Large intestine (tissue), 12 donors: ENCODE measurements at places on chromosomes 6 and 20. TPM values are rescaled to one million over a fixed set of nuclear protein-coding genes. Genes with fewer than 3 reads are reported as not detected.

DNA sequence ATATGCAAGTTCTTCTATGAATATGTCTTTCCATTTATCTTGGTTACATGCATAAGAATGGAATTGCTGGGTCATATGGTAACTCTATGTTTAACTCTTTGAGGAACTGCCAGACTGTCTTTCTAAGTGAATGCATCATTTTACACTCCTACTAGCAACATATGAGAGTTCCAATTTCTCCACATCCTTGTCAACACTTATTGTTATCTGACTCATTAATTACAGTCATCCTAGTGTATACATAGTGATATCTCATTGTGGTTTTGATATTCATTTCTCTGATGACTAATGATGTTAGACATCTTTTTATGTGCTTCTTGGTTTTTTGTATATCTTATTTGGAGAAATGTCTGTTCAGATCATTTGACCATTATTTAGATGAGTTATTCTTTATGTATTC is 96.7 kb upstream of the LAMP5 start:
- H3K27me3 ChIP-seq: no peaks in the 10 kb centered on the region
- H3K4me3 ChIP-seq: no peak overlapping the region
- DNase-seq: no peak
- H3K4me1 ChIP-seq: no peaks in the 10 kb centered on the region
- no peak overlapping the region for H3K27ac ChIP-seq

The RNF182 gene
- polyA plus RNA-seq: 1.6 TPM

The TMEM170B gene
- 4.7 TPM for polyA plus RNA-seq

The COMMD7 gene
- polyA plus RNA-seq: 40.1 TPM

The B3GAT2 gene
- polyA plus RNA-seq: 2.4 TPM

The THBS2 gene
- 10.7 TPM for polyA plus RNA-seq

GRCh38 chr6:110055387-110055735 is 77.2 kb downstream of the GPR6 start:
- DNase-seq: no peak
- H3K27me3 ChIP-seq: peaks cover 1% of the 10 kb centered on the region
- H3K4me1 ChIP-seq: no peaks in the 10 kb centered on the region
- no peak overlapping the region for H3K4me3 ChIP-seq
- no peak overlapping the region for H3K27ac ChIP-seq

The DEFB124 gene
- 0.21 TPM for polyA plus RNA-seq

The BHLHE23 gene
- not detected for polyA plus RNA-seq

DNA sequence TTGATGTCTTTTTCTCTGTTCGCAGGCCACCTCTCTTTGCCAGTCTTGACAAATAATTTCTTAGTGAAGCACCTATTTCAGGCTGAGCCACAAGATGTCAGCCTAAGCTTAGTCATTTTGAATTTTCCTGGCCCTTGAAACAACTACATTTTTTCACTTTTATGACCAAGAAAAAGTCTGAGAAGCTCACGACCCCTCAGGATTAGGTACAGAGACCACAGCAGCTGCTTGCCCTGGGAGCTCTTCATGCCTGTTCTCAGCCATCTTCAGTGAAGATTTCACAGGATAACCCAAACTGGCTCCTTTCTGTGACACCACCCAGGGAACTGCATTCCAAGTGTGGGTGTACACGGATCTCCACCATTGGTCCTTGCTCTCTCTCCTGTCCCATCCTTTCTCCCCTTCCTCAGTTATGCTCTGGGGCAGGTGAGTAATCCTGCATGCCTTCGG is 38.4 kb upstream of the SPTLC3 start:
- DNase-seq: peak; percentile 50
- H3K36me3 ChIP-seq: no peaks in the 10 kb centered on the region
- no peaks in the 10 kb centered on the region for H3K27me3 ChIP-seq
- H3K4me3 ChIP-seq: no peak overlapping the region
- no peaks in the 10 kb centered on the region for H3K4me1 ChIP-seq

DNA sequence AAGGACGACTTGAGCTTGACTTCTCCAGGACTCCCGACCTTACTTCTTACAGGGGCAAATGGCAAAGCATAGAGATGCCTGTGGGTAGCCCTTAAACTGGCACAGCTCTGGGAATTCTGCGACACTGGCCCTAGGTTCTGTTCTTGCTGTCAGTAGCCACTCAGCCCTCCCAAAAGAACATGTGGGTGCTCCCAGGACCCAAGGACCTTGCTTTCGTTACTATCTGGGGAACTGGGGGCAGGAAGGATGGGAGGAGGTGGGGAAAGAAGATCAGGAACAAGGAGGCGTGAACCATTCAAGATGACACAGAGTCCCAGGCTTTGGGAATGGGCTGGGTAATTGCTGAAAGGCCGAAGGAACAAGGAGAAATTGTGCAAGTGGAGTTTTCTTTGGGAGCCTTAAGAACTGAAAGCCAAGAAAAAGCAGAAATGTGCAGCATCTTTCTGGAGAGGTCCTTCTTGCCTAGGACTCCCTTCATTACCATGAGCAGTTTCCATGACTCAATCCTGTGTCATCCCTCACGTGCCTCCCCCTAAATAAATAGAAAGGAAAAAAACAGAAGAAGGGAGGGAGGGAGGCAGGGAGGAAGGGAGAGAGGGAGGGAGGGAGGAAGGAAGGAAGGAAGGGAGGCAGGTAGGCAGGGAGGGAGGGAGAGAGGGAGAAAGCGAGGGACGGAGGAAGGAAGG is 284.6 kb upstream of the FOXQ1 start:
- no peak overlapping the region for H3K4me3 ChIP-seq
- no peaks in the 10 kb centered on the region for H3K27me3 ChIP-seq
- H3K36me3 ChIP-seq: no peaks in the 10 kb centered on the region
- no peaks in the 10 kb centered on the region for H3K4me1 ChIP-seq
- no peak for DNase-seq
- H3K27ac ChIP-seq: no peak overlapping the region

DNA sequence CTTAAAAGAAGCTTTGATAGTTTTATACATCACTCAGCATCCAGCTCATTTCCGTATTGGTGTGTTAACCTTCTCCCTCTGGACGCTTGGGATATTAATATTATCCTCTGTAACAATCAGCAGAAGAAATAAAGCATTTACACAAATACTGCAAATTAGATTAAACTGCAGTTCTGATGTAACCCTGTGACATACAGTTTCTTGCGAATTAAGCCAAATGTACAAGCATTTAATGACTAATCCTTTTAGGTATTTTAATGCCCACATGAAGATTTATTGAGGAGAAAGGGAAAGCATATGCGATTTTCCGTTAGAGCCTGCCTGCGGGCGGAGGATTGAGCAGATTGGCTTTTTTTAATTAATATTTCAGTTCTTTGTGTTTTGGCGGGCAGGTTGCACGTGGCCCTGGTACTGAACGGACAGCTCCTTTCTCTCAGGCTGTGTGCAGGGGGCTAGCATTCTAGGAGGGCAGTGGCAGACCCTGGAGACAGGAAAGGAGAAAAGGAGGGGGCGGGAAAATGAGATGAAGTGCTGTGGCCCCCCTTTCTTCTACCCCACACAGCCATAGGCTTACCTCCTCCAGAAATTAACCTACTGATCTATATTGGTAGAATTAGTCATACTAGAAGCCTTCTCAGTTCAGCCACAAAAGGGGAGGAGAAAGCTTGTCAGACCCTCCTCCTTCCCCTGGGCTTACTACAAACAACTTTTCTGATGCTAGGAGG is 14.1 kb upstream of the TFAP2D start:
- no peaks in the 10 kb centered on the region for H3K36me3 ChIP-seq
- no peak overlapping the region for H3K27ac ChIP-seq
- peaks cover 3% of the 10 kb centered on the region for H3K27me3 ChIP-seq
- H3K4me1 ChIP-seq: no peaks in the 10 kb centered on the region
- DNase-seq: no peak

DNA sequence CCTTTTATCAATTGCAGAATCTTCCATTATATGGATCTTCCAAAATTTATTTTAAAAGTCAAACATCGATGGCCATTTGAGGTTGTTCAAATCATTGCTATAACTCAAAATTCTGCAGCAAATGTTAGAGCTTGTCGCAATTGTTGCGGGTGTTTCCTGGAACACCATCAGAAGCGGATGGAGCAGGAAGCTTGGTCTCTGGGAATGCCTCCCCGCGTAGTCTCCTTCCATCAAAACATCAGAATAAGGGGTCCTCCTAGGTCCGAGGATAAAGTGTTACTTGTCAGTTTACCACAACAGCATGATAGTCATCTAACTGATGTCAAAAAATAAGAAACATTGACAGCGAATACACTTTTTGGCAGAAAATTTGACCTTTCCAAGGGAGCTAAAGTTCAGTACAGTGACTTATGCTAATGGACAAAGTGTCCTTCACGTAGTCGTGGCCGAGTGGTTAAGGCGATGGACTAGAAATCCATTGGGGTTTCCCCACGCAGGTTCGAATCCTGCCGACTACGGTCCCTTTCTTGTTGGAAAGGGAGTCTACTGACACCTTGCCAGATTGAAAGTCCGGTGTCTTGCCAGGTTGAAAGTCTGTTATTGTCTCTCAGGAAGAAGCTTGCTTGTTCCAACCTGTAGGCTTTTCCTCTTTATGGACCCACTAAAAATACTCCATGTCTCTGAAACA is 59.0 kb upstream of the ZNF184 start:
- no peak for DNase-seq
- H3K36me3 ChIP-seq: no peaks in the 10 kb centered on the region

DNA sequence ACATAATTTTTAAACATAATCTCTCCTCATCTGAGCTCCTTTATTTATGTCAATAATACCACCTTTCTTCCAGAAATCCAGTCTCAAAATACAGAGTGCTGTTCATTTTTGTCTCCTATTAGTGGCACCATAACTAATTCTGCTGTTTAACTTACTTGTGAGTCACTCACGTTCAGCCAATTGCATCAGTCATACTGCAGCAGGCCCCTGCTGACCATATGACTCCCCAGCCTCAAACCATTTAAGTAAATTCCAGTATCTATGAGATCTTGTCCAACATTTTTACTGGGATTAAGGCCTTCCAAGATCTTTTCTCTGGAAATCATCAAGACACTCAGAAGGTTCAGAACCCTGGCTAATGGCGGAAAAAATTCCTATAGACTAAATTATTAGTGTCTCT is 982.2 kb upstream of the MAP3K7 start:
- H3K27ac ChIP-seq: no peak overlapping the region
- no peak for DNase-seq
- no peaks in the 10 kb centered on the region for H3K4me1 ChIP-seq
- H3K4me3 ChIP-seq: no peak overlapping the region
- H3K27me3 ChIP-seq: no peaks in the 10 kb centered on the region

The OR12D3 gene
- polyA plus RNA-seq: not detected

DNA sequence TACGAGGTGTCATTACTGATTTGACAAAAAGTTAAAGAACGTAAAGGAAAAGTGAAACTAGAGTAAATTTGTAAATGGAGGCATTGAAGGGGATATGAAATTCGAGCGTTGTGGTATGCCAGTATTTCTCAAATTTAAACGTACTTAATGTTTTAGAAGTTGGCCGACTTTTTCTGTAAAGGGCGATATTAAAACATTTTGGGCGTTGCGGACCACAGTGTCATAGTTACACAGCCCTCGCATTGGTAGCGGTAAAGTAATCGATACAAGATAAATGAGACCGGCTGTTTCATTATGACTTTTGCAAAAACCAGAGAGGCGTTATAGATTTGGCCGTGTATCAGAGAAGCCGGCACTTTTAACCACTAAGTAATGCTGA is 39.6 kb downstream of the OR2B2 start:
- peak overlapping the region; percentile 67 for H3K4me3 ChIP-seq
- no peaks in the 10 kb centered on the region for H3K36me3 ChIP-seq
- no peaks in the 10 kb centered on the region for H3K27me3 ChIP-seq
- H3K4me1 ChIP-seq: peaks cover 5% of the 10 kb centered on the region
- H3K27ac ChIP-seq: peak overlapping the region; percentile 91
- DNase-seq: peak; percentile 12

- no peaks in the 10 kb centered on the region for H3K36me3 ChIP-seq
- no peaks in the 10 kb centered on the region for H3K4me1 ChIP-seq
- peaks cover 27% of the 10 kb centered on the region for H3K27me3 ChIP-seq
- H3K27ac ChIP-seq: no peak overlapping the region
Measured at GRCh38 chr6:28709478-28710349, 184.0 kb downstream of the GPX5 start.

GRCh38 chr20:21289651-21290050 is 13.5 kb upstream of the XRN2 start:
- H3K4me1 ChIP-seq: no peaks in the 10 kb centered on the region
- H3K27ac ChIP-seq: no peak overlapping the region
- peaks cover 2% of the 10 kb centered on the region for H3K27me3 ChIP-seq
- no peak overlapping the region for H3K4me3 ChIP-seq

The LAMA4 gene
- 57.6 TPM for polyA plus RNA-seq

DNA sequence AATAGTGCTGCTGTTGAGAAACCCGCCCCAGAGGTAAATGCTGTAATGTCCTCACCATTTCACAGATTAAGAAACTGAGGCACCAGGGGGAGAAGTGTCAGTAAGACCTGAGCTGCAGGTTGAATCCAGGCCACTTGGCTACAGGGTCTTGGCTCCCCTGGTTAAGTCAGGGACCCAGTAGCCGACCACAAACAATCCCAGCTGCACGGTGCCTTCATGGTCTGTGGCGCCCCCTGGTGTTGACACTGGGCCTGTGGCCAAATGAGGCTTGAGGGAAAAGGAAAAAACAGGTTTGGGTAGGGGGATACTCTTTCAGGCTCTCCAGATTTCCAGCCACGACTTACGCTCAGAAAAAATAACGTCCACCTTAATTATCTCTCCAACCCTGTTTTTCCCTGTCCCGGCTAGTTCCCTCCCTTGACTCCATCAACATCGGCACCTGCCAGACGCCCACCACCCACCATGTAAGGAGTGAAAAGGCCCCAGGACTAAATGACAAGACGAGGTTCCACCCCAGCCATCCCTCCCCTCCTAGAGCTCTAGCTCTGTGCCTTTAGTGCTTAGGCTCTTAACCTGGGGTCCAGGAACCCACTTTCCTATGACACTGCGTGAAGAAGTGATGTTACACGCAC is 47.7 kb upstream of the POLR1H start:
- H3K36me3 ChIP-seq: no peaks in the 10 kb centered on the region
- no peak for DNase-seq
- peaks cover 12% of the 10 kb centered on the region for H3K27me3 ChIP-seq
- H3K27ac ChIP-seq: no peak overlapping the region
- H3K4me1 ChIP-seq: no peaks in the 10 kb centered on the region
- no peak overlapping the region for H3K4me3 ChIP-seq

The MOCS1 gene
- polyA plus RNA-seq: 14.6 TPM

DNA sequence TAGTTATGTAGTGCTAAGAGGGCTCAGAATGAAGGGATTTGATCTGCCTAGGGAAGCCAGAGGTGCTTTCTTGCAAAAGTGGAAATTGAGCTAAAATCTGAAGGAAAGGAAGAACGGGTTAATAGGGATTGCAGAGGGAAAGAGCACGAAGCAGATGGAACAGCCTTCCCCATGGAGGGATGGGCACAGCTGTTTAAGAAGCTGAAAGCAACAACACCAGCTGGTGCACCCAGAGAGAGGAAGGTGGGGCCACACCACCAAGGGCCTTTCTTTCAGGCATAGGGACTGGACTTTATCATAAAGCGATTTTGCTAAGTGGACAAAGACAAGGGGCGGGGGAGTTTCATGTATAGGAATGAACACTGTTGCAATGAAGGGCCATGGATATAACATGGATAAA is 65.8 kb upstream of the SNRPB2 start:
- no peaks in the 10 kb centered on the region for H3K4me1 ChIP-seq
- H3K4me3 ChIP-seq: no peak overlapping the region
- no peaks in the 10 kb centered on the region for H3K36me3 ChIP-seq
- H3K27me3 ChIP-seq: no peaks in the 10 kb centered on the region
- no peak overlapping the region for H3K27ac ChIP-seq
